ENCODE measurements at places on chromosomes 1 and 21.
A peak's percentile ranks its signal among the peaks of the same experiment; 100 is the strongest.

GRCh38 chr1:150109586-150109985, 40.1 kb upstream of the PLEKHO1 start:
- DNase-seq: no peak

GRCh38 chr1:235643837-235644692, 5.5 kb downstream of the GNG4 start:
- no peak for DNase-seq

DNA sequence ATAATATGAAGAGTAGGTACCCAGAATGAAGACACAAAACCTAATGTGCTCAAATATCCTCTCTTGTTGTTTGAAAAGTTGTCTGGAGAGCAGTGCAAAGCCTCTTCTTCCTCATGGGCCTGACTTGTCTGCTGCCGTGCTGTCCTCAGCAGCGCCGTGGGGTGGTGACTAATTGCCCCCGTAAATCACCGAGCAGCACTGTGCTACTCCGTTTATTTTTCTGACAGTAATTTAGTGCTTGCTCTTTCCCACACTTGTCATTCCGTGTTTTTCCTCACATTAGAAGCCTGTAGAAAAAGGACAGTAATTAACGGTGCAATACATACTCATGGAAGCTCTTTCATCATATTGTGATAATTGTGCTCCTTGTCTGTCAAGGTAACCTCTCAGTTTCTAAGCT, 114.8 kb upstream of the BARHL2 start:
- no peak for DNase-seq

DNA sequence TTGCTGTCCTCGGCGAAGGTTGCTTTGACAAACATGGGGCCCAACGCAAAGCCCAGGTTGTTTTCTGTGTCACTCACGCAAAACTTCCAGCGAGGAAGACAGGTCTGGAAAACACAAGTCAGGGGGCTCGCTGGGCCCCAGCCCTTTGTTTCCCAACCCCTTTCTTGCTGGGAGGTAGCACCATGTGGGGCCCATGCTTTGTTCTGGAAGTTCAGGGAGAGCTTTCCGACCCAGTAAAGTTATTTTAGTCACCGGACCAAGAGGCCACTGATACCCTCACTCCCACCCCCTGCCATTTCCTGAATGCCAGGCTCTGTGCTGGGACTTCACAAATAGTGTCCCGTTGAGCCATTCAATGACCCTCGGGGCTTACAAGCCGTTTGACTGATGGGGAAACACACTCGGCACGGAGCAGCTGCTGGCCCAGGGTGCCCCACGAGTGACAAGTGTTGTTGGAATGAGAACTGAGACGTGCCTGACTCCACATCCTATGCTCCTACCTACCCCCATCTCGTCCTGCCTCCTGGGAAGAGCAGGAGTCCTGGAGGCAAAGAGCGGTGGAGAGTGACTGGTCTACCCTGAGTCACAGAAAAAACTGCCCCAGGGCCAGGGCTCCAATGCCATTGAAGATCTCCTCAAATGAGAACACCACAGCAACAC, 52.0 kb downstream of the ECE1 start:
- DNase-seq: peak; percentile 44

GRCh38 chr1:19007491-19008441, 51.3 kb upstream of the IFFO2 start:
- DNase-seq: peak; percentile 39

- peak; percentile 14 for DNase-seq
Measured at GRCh38 chr1:67162954-67163353, 3.3 kb upstream of the IL23R start.

GRCh38 chr1:67612788-67613241, 72.2 kb upstream of the GADD45A start:
- DNase-seq: no peak
